NCI-H2081 treated with DMSO at 0.1 percent for 48 hours (cell line): ENCODE measurements at places on chromosomes 2 and 18.

GRCh38 chr2:198546122-198546521 lies 741.7 kb downstream of the PLCL1 start:
- DNase-seq, result no peak

GRCh38 chr2:11630855-11631254 lies 39.1 kb downstream of the NTSR2 start:
- DNase-seq, result no peak

DNA sequence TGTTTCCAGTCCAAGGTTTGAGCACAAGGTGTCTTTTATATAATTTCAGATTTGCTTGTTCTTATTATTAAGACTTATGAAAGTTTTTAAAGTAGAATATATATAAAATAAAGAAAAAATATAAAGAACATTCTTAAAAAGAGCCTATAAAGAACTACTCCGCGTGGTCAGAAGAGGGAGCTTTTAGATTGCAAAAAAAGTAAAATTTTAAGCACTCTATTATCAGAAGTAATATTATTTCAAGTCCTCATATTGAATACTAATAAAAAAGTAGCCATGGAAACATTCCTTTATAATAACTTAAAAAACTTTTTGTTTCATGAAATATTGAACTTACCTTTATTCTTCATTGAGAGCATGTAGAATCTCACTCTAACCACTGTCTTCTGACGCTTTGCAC lies 51.4 kb downstream of the LINC00305 start:
- no peak for DNase-seq

GRCh38 chr2:29307519-29307918 lies 192.3 kb downstream of the CLIP4 start:
- no peak for DNase-seq

GRCh38 chr2:1548910-1549673 lies 135.8 kb downstream of the TPO start:
- no peak for DNase-seq
